ENCODE measurements at places on chromosomes 11 and 22. TPM values are rescaled to one million over a fixed set of nuclear protein-coding genes. Genes with fewer than 3 reads are reported as not detected.

CABP4 gene
- total RNA-seq = 3.8 TPM

TREH gene
- 23.0 TPM for total RNA-seq

CASP1 gene
- 36.7 TPM for total RNA-seq

OR52H1 gene
- not detected for total RNA-seq

TRIM51 gene
- not detected for total RNA-seq

C11orf16 gene
- not detected for total RNA-seq

SERPING1 gene
- 614 TPM for total RNA-seq

MRGPRX4 gene
- total RNA-seq = not detected

SSH3 gene
- total RNA-seq = 107 TPM

BATF2 gene
- 5.5 TPM for total RNA-seq

MUC5AC gene
- 18.6 TPM for total RNA-seq

FOLR2 gene
- 18.9 TPM for total RNA-seq

IFITM1 gene
- 55.4 TPM for total RNA-seq

KDELR3 gene
- total RNA-seq = 22.8 TPM

TSGA10IP gene
- not detected for total RNA-seq

MS4A6E gene
- not detected for total RNA-seq

MYBPC3 gene
- not detected for total RNA-seq

RPL3 gene
- total RNA-seq = 1,535 TPM

PLEKHA7 gene
- 60.9 TPM for total RNA-seq

CHRM4 gene
- total RNA-seq = not detected

PRAME gene
- total RNA-seq = 1.5 TPM

CRYBA4 gene
- not detected for total RNA-seq

PLAAT5 gene
- 1.7 TPM for total RNA-seq

APLNR gene
- total RNA-seq = 4.0 TPM

Data from mucosa of gallbladder (tissue), 1 donor.